ENCODE measurements at places on chromosomes 5 and 9.

- DNase-seq, result no peak
Measured at GRCh38 chr9:70479880-70480291, 65.4 kb upstream of the KLF9 start.

GRCh38 chr5:72324189-72324825, 4.1 kb downstream of the PTCD2 start:
- DNase-seq, result no peak

GRCh38 chr9:130963337-130963908, 24.4 kb upstream of the FIBCD1 start:
- DNase-seq, result no peak

DNA sequence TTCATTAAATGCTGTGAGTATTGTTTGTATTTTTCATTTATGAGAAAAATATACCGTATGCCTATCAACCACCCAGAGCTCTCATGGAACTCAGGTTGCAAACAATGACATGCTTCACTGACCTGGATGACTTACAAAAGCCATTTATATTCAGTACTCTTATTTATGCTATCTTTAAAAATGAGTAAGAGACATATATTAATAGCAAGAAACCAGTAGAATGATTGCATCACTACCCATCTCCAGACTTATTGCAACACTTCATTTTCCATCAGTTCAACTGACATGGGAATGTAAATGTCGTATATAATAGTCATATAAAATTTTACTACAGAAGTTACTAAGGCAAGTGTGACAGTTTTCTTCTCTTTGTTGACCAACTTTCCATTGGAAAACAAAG, 69.1 kb downstream of the OTP start:
- no peak for DNase-seq

DNA sequence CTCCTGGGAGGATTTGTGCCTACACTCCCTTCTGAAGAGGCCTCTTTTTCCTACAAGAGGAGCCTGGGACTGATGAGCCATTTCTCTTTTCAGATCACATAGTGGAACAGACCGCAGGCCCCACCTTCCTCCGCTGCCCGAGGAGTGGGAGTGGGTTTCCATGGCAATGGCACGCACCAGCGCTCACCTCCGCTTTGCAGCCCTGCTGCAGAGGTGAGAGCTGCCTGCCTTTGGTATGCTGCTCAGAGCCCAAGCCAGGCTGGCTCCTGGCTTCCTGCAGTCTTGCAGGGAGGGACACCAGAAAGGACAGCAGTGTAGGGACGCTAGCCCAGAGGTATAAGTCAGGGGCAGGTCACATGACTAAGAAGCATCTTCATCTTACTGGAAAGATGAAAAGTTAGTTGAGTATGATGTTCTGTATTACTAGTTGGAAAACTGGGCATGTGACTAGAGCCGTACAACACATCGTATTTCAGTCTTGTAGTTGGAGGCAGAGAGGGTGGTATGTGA, 12.4 kb downstream of the PTTG1 start:
- no peak for DNase-seq

DNA sequence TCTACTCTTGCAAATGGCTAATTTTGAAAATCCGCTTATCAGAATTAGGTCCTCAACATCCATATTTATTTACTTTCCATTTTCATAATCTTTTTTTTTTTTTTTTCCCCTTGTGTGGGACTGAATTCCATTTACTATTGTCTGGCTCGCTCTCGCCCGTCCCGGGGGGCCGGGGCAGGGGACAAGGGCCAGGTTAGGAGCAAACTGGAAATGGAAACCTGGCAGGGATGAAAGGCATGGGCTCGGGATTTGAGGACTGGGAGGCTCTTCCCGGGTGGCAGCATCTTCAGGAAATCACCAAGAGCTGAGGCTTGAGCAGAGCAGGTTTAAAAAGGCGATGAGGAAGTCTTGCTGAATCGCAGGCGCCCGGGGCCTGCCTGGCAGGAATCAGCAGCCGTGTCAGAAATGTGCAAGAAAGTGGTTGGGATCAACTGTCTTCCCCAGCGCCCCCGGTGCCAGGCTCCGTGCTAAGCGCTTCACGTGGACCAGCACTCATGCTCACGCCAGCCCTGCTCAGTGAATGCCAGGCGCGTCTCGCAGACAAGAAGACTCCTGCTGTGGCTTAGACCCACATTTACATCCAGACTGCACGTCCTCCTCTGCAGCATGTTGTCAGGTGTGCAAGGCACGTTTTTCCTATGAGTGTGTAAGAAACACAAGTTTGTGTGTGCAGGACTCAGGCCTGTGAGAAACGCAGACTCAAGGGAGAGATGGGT, 66.3 kb upstream of the UNC5A start:
- DNase-seq, result no peak

DNA sequence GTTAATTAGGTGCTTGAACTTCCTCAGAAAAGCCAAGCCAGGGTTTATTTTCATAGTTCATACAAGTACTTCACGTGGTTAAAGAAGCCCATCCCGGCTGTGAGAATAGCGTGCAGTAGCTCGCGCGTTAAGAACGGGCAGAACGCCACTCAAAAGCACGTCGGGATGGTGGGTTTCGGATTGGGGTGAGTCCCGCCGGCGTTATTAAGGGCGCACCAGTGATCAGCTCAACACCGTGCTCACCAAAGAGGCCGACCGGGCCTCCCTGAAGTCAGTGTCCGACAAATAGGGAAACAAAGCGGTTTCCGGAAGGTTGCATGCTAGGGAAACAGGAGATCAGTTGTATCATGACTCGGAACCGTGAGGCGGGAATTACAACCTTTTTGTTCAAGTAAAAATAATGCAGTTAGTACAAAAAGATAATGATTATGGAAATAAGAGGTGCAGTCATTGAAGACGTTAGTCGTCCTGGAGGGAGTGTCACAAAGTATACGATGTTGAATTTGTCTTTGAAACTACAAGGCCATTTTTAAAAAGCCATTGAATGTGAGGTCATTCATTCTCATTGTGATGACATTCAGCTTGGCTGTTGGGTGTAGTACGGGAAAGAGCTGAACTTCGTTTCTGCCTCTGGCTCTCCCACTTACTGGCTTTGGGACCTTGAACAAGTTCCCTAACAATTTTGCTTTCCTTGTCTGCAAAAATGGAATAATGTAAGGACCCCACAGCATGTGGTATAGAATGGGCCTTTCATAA, 992 bp downstream of the SETD9 start:
- no peak for DNase-seq

- no peak for DNase-seq
Measured at GRCh38 chr5:56281489-56282165, 48.5 kb upstream of the ANKRD55 start.

- no peak for DNase-seq
Measured at GRCh38 chr9:109994141-109994540, 213.8 kb downstream of the C9orf152 start.

GRCh38 chr5:175826980-175827379, 44.4 kb upstream of the CPLX2 start:
- no peak for DNase-seq
